ENCODE measurements at places on chromosomes 2 and 18.

DNA sequence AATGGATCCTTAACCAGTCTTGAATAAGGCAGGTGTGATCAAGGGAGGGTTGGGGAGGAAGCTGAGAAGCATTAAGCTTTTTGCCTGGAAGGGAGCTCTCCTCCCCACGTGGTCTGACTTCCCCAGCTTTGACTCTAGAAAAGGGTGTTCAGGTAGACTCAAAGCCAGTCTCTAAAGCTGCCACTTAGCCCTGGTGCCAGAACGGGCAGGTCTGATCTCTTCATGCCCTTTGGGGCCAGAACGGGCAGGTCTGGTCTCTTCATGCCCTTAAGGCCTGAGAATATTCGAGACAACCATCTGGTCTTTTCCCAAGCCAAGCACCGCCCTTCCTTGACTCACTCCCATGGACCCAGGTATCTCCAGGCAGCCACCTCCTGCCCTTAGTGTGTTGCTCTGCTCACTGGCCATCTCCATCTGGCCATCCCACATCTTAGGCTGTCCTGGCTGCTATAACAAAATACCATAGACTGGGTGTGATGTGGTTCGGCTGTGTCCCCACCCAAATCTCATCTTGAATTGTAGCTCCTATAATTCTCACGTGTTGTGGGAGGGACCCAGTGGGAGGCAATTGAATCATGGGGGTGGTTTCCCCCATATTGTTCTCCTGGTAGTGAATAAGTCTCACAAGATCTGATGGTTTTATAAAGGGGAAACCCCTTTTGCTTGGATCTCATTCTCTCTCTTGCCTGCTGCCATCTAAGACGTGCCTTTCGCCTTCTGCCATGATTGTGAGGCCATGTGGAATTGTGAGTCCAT, 59.4 kb downstream of the SNORC start:
- no peak for DNase-seq

- no peak for DNase-seq
These were observed 1026.7 kb upstream of the ACVR2A start for GRCh38 chr2:146818122-146818521.

GRCh38 chr2:146287281-146287680, 1557.5 kb upstream of the ACVR2A start:
- no peak for DNase-seq

DNA sequence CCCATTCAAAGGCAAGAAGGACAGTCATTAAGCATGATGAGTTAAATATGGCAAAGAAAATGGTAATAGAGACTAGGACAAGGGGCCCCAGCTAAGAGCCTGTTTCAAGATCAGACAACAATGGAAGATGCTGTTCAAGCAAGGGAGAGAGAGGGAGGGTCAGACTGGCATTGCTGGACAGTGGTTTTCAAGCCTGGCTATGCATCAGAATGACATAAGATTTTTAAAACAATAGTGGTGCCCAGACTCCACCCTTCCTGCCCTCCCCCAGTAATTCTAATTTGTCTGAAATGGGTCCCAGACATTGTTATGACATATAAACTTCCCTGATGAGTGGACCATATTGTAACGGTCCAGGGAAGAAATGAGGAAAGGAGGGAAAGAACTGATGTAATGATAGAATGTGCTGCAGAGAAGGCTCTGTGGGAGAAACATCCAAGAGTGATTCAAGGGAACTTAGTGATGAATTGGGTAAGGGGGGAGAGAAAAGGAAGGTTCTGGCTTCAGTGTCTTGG, 112.9 kb upstream of the TRIB2 start:
- no peak for DNase-seq

GRCh38 chr2:190583507-190584337, 49.2 kb upstream of the NEMP2 start:
- DNase-seq: no peak

GRCh38 chr2:199470361-199470671, 12.6 kb upstream of the SATB2 start:
- no peak for DNase-seq

DNA sequence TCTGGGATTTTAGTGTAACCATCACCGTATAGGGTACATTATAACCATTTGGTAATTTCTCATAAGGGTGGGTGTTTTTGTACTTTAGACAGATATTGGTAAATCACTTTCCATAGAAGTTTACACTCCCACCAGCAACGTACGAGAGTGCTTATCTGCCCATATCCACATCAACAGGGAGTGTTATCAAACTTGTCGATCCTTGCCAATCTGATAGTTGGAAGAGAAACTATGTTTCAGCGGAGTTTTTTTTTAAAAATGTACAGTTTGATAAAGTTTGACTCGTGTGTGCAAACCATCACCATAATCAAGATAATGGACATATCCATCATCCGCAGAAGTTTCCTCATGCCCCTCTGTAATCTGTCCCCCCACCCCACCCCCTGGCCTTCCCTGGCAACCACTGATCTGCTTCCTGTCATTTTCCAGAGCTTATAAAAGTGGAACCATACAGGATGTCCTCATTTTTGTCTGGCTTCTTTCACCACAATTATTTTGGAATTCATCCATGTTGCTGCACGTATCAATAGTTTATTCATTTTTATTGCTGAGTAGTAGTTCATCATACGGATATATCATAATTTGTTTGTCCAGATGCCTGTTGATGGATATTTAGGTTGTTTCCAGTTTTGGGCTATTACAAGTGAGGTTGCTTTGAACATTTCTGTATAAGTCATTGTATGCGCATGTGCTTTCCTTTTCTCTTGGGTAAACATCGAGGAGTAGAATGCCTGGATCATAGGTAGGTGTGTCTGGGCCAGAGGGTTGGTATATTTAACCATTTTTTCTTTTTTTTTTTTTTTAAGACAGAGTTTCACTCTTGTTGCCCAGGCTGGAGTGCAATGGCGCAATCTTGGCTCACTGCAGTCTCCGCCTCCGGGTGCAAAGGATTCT, 18.6 kb downstream of the GLI2 start:
- no peak for DNase-seq

- DNase-seq: peak; percentile 55
These were observed 34.0 kb upstream of the SPTBN1 start for GRCh38 chr2:54422072-54422581.

- DNase-seq: no peak
These were observed 269.4 kb downstream of the LOXHD1 start for GRCh38 chr18:46387441-46388131.

GRCh38 chr2:79511320-79511951, 1.4 kb upstream of the CTNNA2 start:
- no peak for DNase-seq

GRCh38 chr2:193843675-193844074, 1648.9 kb upstream of the TMEFF2 start:
- no peak for DNase-seq

- no peak for DNase-seq
These were observed 15.8 kb downstream of the BOLA3 start for GRCh38 chr2:74131901-74132300.

DNA sequence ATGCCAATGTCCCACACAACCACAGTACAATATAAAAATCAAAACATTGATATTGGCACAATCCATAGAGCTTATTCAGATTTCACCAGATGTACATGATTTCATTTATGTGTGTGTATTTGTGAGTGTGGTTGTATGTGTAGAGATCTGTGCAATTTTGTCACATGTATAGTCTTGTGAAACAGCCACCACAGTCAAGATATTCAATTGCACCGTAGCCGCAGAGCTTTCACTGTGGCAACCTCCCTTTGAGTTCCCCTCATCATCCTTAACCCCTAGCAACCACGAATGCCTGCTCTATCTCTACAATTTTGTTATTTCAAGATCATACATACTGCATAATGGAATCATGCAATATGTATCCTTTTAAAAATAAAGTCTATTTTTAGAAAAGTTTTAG, 391.3 kb downstream of the SETBP1 start:
- DNase-seq: no peak

GRCh38 chr2:203824603-203825002, 43.0 kb upstream of the CTLA4 start:
- DNase-seq: no peak

- DNase-seq: no peak
These were observed 220.3 kb downstream of the BCL2 start for GRCh38 chr18:63099091-63099840.

DNA sequence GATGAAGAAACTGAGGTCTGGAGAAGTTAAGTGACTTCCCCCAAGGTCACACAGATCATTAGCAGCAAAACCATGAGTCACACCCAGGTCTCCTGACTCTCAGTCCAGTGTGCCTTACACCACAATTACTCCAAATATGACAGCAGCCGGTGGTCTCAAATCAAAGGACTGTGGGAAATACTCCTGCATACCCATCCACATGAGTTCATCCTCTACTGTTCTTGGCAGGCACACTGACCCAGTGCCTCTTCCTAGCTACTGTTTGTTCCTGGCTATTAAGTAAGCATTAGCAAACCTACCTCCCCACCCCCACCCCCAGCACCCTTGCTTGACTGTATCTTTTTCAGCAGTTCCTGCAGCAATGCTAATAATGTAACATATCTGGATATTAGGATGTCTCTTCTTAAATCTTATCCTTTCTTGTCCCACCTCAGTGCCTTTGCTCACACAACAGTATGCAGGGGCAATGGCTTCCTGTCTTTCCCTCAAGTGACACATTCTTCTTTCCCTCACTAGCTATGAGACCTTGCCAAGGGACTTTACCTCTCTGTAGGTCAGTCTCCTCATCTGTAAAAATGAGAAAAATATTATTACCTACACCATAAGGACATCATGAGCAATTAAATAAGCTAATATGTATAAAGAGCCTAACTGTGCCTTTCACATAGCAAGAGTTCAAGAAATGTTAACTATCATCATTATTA, 46.2 kb downstream of the FAM98A start:
- DNase-seq: no peak

DNA sequence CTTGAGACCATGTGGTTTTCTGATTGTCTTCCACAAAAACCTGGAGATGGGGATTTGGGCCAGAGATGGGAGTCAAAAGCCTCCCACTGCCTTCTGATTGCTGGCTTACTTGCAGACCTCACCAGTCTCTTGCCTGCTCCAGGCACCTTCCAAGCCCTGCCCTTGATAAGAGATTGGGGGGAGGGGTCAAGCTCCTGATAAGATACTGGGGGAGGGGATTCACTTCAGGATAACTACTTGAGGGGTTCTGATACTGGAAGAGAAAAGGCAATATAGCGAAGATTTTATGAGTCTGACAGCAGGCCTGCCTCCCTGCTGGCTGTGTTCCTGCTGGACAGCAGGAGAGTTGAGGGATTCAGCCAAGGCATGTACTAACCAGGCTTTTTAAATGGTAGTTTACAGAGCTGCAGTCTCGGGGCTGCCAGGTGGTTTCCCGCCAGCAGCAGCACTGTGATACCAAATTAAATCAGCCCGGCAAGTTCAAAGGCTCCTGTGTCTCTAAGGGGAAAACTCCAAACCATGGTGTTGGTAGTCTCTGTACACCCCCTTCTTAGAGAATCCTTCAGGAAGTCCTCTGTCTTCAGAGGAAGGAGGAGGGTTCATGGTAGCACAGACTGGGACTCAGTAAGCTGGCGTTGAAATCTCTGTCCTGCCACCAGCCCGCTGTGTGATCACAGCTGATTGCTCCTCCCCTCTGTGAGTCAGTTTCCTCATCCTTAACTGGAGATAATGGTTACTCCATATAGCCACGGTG, 58.3 kb downstream of the FBXO36 start:
- no peak for DNase-seq

- DNase-seq: no peak
These were observed 176.0 kb downstream of the ACKR3 start for GRCh38 chr2:236745420-236746210.

DNA sequence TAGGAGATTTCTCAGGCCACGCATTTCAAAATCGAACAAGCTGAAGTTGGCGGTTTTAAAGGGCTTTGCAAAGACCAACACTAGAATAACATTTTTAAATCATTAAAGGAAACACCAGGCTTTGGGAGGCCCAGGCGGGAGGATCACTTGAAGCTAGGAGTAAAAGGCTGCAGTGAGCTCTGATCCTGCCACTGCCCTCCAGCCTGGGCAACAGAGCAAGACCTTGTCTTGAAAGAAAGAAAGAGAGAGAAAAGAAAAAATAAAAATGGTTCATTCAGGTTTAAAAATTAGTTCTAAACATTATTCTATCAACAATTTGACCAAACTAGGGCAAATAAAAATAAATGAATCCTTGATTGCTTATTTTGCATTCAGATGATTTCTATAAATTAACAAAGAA, 789 bp upstream of the CHST9 start:
- DNase-seq: no peak

DNA sequence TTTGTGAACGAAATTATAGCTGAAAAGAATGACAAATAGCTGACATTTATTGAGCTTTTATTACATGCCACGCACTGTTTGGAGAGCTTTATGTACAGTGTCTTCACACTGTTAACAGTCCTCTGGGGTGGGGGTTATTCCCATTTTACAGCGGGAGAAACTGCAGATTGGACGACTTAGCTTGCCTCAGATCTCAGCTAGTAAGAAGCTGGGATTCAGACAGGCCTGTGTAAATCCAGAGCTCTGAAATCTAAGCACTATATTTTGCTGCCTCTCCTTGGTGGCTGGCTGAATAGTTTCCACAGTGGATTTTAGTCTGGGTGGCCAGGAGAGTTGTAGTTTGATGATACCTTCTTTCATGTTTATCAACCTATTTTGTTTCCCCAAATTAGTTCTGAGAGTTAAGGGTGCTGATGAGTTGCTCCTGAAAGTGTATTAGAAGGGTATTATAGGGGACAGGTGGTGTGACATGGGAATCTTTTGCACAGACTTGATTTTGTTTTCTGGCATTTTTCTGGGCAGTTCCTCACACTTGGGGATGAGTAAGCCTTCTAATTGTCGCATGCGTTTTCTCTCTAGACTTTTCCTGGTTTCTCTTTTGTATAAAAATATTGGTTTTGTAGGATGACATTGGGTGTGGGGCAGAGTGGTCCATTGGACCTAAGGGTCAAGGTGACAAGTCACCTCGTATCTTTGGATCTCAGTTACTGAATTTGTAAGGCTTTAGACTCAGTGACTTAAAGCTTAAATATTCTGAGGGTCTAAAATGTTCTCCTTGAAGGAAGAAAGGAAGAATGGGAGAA, 1.5 kb downstream of the ACSL3 start:
- no peak for DNase-seq

GRCh38 chr2:193549661-193550060, 1354.9 kb upstream of the TMEFF2 start:
- no peak for DNase-seq

DNA sequence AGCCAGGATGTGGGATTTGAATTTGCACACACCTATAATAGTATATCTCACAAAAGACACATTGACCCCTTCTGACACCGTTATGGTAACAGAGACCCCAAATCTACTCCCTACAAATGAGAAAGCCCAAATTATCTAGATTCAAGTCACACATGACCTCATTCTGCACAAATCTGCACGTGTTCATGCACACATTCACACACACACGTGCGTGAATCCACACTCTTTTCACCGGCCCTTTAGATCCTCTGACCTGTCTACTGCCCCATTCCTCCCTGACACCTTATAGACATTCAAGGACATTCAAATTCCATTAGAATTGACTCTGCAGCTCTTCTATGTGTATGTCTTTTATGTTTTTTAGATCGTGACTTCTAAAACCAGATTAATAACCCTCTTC, 627.8 kb upstream of the ID2 start:
- DNase-seq: no peak

DNA sequence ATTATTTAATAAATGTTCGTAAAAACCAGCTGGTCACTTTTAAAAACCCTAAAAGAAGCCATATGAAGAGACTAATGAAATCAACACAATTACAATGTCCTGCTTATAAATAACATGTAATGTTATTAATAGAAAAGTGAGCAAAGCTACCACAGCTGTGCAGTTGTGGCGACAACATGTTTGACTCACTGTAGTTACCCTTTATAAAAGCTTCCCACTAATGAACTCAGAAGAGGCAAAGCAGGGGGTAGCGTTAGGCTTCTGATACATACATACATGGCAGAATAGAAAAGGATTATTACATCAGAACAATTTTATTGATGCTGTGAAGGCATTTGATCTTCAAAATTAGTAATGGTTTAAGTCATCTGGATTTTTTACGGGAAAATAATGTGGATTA, 219.7 kb downstream of the SLC4A10 start:
- DNase-seq: no peak
